ENCODE measurements at places on chromosomes 6 and 20. TPM values are rescaled to one million over a fixed set of nuclear protein-coding genes. Genes with fewer than 3 reads are reported as not detected.

DNA sequence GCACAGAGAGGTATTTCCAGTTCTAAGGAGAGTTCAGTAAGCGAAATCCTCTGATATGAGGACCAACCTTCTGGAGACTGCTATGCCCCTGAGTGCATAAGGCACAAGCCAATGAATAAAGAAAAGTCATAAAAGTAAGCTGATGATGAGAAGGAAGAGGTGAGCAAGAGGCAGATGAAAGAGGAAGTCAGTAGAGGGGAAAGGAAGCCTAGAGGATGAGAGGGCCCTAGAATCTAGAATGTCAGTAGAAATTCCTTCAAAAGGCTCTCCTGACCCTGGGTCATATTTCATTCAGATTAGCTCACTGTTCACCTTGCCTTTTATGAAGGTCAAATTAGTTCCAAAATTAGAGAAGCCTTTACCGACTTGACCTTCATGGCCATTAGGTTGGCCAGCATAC lies 209.2 kb downstream of the CD83 start:
- H3K36me3 ChIP-seq = no peaks in the 10 kb centered on the region
- no peak for DNase-seq
- H3K27me3 ChIP-seq = peaks cover 12% of the 10 kb centered on the region
- no peak overlapping the region for H3K27ac ChIP-seq
- H3K4me1 ChIP-seq = no peaks in the 10 kb centered on the region

GRCh38 chr6:82113231-82113630 lies 134.3 kb downstream of the IBTK start:
- no peak overlapping the region for H3K4me3 ChIP-seq
- no peak for DNase-seq
- no peaks in the 10 kb centered on the region for H3K27me3 ChIP-seq

DNA sequence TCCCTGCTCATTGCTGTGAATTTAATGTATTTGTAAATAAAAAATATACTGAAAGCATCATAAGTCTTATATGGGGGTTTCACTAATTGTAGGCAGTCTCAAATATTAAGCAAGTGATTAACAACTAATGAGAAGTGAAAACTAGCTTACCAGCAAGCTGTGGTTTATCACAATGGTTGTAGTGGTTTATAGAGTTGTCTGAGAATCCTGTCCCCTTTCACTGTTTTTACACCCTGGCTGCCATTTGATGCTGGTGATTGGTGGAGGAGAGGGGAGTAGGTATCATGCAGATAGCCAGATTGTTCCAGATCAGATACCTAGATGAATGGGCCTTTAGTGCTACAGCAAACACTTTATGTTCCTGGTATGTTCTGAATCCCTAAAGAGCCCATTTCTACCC lies 6.0 kb downstream of the MKKS start:
- no peaks in the 10 kb centered on the region for H3K27me3 ChIP-seq
- peaks cover 6% of the 10 kb centered on the region for H3K36me3 ChIP-seq
- DNase-seq = no peak
- no peak overlapping the region for H3K27ac ChIP-seq
- no peak overlapping the region for H3K4me3 ChIP-seq

- no peaks in the 10 kb centered on the region for H3K36me3 ChIP-seq
- H3K4me3 ChIP-seq = no peak overlapping the region
- no peaks in the 10 kb centered on the region for H3K27me3 ChIP-seq
- H3K27ac ChIP-seq = no peak overlapping the region
Measured at GRCh38 chr20:59697068-59697467, 92.7 kb downstream of the PHACTR3 start.

DNA sequence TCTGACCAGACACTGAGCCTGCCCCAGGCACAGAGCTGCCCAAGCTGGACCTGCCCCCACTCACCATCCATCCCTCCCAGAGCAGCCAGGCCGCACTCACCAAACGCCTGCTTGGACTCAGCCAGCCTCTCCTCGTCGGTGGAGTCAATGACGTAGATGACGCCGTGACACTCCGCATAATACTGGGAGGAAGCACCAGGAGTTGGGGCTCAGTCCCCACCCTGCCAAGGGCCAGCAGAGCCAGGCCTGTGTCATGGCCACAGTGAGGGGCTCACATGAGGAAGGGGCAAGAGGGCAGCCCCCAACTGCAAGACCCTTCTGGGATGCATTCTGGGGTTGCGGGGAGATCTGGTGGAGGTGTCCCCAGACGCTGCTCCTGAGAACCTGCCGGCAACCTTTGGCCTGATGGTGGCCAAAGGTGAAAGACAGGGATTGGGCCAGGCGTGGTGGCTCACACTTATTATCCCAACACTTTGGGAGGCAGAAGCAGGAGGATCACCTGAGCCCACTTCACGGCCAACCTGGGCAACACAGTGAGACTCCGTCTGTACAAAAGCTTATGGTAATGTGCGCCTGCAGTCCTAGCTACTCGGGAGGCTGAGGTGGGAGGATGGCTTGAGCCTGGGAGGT lies 5.6 kb downstream of the ARFRP1 start:
- no peak overlapping the region for H3K27ac ChIP-seq
- H3K27me3 ChIP-seq = no peaks in the 10 kb centered on the region
- peak; percentile 74 for DNase-seq
- H3K4me3 ChIP-seq = no peak overlapping the region

DNA sequence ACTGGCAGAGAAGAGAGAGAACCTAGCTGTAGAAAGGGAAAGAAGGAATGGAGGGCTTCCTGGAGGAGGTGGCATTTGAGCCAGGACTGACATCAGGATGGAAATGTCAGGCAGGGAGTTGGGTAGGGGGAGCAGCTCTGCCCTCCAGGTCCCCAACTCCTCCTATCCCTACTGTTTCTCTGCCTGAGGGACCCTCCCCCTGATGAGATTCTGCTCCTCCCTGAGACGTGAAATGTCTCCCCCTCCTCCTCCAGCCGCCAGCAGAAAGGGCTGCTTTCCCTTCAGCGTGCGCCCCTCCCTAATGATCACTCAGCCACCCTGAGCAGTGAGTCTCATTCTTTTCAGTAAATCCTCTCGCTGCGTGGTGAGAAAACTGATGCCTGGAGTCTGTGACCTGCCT lies 40.6 kb downstream of the HLA-DPB1 start:
- H3K27me3 ChIP-seq = peaks cover 88% of the 10 kb centered on the region
- no peaks in the 10 kb centered on the region for H3K36me3 ChIP-seq
- DNase-seq = no peak

DNA sequence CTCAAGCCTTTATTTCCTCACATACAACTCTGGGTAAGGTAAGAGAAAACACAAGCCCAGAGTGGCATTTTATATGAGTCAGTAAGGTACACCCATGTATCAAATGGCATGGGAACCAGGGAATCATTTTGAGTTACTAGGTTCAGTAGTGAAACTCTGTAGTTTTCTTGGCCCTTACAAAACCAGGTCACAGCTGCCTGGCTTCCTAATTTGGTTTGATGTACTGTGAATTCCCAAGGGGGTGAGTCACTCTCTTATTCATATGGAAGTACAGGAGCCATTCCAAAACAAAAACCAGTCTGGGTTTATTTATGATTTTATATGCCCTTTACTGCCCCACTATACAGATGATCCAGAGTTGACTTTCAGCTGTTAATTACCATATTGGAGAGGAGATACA lies 70.7 kb downstream of the PDE7B start:
- H3K27me3 ChIP-seq = no peaks in the 10 kb centered on the region
- H3K4me1 ChIP-seq = peaks cover 27% of the 10 kb centered on the region
- H3K4me3 ChIP-seq = no peak overlapping the region
- H3K27ac ChIP-seq = peak overlapping the region; percentile 62

DNA sequence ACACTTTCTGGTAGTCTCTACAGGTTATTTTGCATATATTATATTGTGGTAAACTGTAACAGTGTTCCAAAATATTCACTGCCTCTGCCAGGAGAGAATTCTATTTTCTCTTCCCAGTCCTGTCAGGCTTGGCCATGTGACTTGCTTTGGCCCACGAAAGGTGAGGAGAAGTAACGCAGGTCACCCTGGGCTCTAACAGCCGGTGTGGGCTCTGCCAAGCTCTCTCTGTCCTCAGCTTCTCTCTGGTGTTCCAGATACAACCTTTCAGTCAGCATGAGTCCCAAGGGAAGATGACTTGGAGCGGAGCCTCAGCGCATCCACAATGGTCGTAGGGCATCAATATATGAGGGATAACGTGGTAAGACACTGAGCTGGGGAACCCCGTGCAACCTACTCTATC lies 113.0 kb upstream of the RREB1 start:
- no peak for DNase-seq
- no peak overlapping the region for H3K4me3 ChIP-seq
- H3K4me1 ChIP-seq = peaks cover 8% of the 10 kb centered on the region
- no peaks in the 10 kb centered on the region for H3K27me3 ChIP-seq
- no peaks in the 10 kb centered on the region for H3K36me3 ChIP-seq

- H3K4me1 ChIP-seq = peaks cover 12% of the 10 kb centered on the region
- peaks cover 37% of the 10 kb centered on the region for H3K27me3 ChIP-seq
- peaks cover 8% of the 10 kb centered on the region for H3K36me3 ChIP-seq
- no peak for DNase-seq
Measured at GRCh38 chr20:58229198-58229798, 845 bp upstream of the ANKRD60 start.

GRCh38 chr20:15440049-15440820 lies 1102.8 kb upstream of the FLRT3 start:
- no peak for DNase-seq
- no peak overlapping the region for H3K27ac ChIP-seq
- no peaks in the 10 kb centered on the region for H3K27me3 ChIP-seq
- no peaks in the 10 kb centered on the region for H3K36me3 ChIP-seq
- H3K4me1 ChIP-seq = peaks cover 8% of the 10 kb centered on the region

GRCh38 chr6:37068356-37069270 lies 63.2 kb downstream of the FGD2 start:
- no peaks in the 10 kb centered on the region for H3K27me3 ChIP-seq
- H3K27ac ChIP-seq = no peak overlapping the region
- no peaks in the 10 kb centered on the region for H3K36me3 ChIP-seq

DNA sequence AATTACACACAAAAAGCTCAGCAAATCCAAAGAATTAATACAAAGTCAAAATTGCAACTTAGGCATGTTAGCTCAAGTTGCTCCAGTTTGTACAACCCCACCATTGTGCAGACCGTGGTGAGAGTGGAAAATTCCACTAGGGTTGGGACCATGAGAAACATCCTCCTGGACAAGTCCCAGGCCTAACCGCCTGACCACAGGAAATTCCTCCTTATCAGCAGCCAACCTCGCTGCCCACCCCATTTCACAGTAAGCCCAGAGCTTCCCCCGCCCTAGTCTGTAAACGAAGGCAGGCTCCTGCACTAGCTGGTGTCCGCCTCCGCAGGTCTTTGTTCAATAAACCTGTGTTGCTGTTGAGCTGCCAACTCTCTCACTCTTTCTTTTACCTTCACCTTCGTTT lies 1023.3 kb downstream of the EYS start:
- peak overlapping the region; percentile 87 for H3K27ac ChIP-seq
- H3K36me3 ChIP-seq = peaks cover 7% of the 10 kb centered on the region
- no peak for DNase-seq
- H3K27me3 ChIP-seq = no peaks in the 10 kb centered on the region

- no peaks in the 10 kb centered on the region for H3K27me3 ChIP-seq
- peaks cover 32% of the 10 kb centered on the region for H3K4me1 ChIP-seq
- no peak for DNase-seq
Measured at GRCh38 chr6:21752054-21752811, 158.7 kb downstream of the SOX4 start.

DNA sequence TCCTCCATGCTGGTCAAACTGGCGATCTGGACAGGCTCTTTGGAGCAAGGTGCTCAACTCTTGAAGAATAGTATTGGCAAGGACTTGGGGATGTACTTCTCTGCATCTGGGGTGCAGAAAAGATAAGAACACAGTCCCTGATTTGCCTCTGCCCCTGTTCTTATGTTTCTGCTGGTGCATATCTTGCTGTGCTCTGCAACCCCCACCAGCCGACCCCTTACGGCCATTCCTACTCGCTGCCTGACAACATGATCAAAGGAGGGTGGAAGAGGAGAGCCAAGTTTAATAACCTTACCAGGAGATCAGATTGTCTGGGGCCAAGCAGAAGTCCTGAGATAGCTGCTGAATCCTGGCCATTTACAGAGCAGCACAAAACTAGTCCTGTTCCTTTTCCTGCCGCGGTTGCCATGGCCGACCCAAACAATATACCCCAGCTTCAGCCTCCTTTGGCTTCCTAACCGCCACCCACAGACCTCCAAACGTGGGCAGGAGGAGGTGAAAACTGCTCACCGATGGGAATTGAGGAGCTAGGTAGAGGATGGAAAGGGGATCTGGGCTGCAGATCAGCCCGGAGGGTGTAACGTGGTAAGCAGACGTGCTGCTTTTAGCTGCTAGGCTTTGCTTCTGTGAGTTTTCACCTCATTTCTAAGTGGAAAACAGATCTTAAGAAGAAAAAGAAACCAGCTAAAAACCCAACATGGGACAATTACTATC lies 60.9 kb downstream of the ATXN1 start:
- peaks cover 61% of the 10 kb centered on the region for H3K4me1 ChIP-seq
- H3K4me3 ChIP-seq = peak overlapping the region; percentile 40
- peak overlapping the region; percentile 74 for H3K27ac ChIP-seq
- H3K27me3 ChIP-seq = no peaks in the 10 kb centered on the region
- no peaks in the 10 kb centered on the region for H3K36me3 ChIP-seq
- no peak for DNase-seq

The TCF15 gene
- total RNA-seq = 0.28 TPM

The TMEM200A gene
- 12.4 TPM for total RNA-seq

The KIF25 gene
- total RNA-seq = not detected

The NKX2-2 gene
- total RNA-seq = not detected

The TREM1 gene
- not detected for total RNA-seq

The KCNK15 gene
- 0.59 TPM for total RNA-seq

The RIMS1 gene
- 5.7 TPM for total RNA-seq

Data from chondrocyte (in vitro differentiated cells).